ENCODE measurements at places on chromosomes 4 and X. TPM values are rescaled to one million over a fixed set of nuclear protein-coding genes. Genes with fewer than 3 reads are reported as not detected.

The GPRASP3 gene
- total RNA-seq, result 2.6 TPM

The SAGE1 gene
- not detected for total RNA-seq

The CHM gene
- 22.4 TPM for total RNA-seq

The MTM1 gene
- 5.1 TPM for total RNA-seq

The CSAG3 gene
- not detected for total RNA-seq

The RAB28 gene
- 13.7 TPM for total RNA-seq

The CDX4 gene
- total RNA-seq, result not detected

The OCIAD2 gene
- total RNA-seq, result 2.2 TPM

The RENBP gene
- 3.7 TPM for total RNA-seq

The MND1 gene
- 8.0 TPM for total RNA-seq

The HSFX1 gene
- total RNA-seq, result 0.59 TPM

The PFKFB1 gene
- not detected for total RNA-seq

The DAPP1 gene
- not detected for total RNA-seq

The FAM133A gene
- total RNA-seq, result not detected

The ADRA2C gene
- not detected for total RNA-seq

The SLC16A2 gene
- 9.2 TPM for total RNA-seq

The PRKX gene
- 19.2 TPM for total RNA-seq

The CT45A10 gene
- total RNA-seq, result not detected

The FRMD7 gene
- total RNA-seq, result under 0.01 TPM

The DGKK gene
- total RNA-seq, result not detected

The PAGE5 gene
- not detected for total RNA-seq

The SNCA gene
- total RNA-seq, result 0.37 TPM

The SPANXN4 gene
- total RNA-seq, result not detected

The ARHGAP24 gene
- total RNA-seq, result 59.9 TPM

The APLN gene
- 0.78 TPM for total RNA-seq

The GAGE12H gene
- not detected for total RNA-seq

The TMEM154 gene
- 11.1 TPM for total RNA-seq

The PRDM8 gene
- total RNA-seq, result 4.0 TPM

The F8 gene
- total RNA-seq, result 3.7 TPM

The POF1B gene
- total RNA-seq, result not detected

The APOO gene
- 7.6 TPM for total RNA-seq

The PPBP gene
- total RNA-seq, result not detected

The LPAR4 gene
- under 0.01 TPM for total RNA-seq

The P2RY4 gene
- 0.39 TPM for total RNA-seq

The SH3BP2 gene
- 20.6 TPM for total RNA-seq

The SYP gene
- 0.37 TPM for total RNA-seq

The UGT2A1 gene
- not detected for total RNA-seq

The ZIC3 gene
- total RNA-seq, result not detected

The TDO2 gene
- total RNA-seq, result not detected

The DKK2 gene
- 0.39 TPM for total RNA-seq

The OTUD6A gene
- total RNA-seq, result not detected

The RADX gene
- 6.1 TPM for total RNA-seq

The NUP62CL gene
- 0.37 TPM for total RNA-seq

The PDS5A gene
- total RNA-seq, result 78.6 TPM

The MAGEB10 gene
- not detected for total RNA-seq

The SSX2B gene
- total RNA-seq, result not detected

The SSX4 gene
- total RNA-seq, result not detected

The NPY2R gene
- total RNA-seq, result under 0.01 TPM

The CSN1S1 gene
- total RNA-seq, result not detected

The KCND1 gene
- 0.20 TPM for total RNA-seq

The AMBN gene
- total RNA-seq, result not detected

The HUWE1 gene
- total RNA-seq, result 101 TPM

The SLC9B1 gene
- total RNA-seq, result 0.73 TPM

The FAM184B gene
- total RNA-seq, result not detected

The ODAM gene
- total RNA-seq, result not detected

Data from subcutaneous preadipocyte (primary cell).